Keratinocyte (primary cell): ENCODE measurements at places on chromosomes 1 and 21.
A peak's percentile ranks its signal among the peaks of the same experiment; 100 is the strongest.

DNA sequence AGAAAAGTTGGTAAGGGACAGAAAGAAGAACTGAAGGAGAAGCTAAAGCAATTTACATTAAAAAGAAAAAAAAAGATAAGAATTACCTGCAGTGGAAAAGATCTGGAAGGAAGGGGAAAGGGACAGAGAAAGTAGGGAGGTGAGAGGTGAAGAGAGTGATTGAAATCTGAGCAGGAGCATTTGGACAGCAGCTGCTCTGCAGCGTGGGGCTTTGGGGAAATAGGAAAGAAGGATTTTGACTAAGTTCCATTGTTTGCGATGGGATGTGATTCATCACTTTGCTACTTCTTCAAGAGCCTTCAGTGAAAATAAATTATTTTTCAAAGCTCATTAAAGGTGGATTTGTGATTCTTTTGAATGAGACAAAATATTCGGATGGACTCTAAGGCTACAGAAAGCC is 26.1 kb upstream of the NMNAT2 start:
- DNase-seq = no peak

- no peak for DNase-seq
Observed at GRCh38 chr1:45608175-45609156, 15.4 kb downstream of the CCDC17 start.

- DNase-seq = no peak
Observed at GRCh38 chr1:93798291-93798690, 80.7 kb downstream of the DNTTIP2 start.

- DNase-seq = no peak
Observed at GRCh38 chr1:88208389-88208788, 475.7 kb upstream of the PKN2 start.

DNA sequence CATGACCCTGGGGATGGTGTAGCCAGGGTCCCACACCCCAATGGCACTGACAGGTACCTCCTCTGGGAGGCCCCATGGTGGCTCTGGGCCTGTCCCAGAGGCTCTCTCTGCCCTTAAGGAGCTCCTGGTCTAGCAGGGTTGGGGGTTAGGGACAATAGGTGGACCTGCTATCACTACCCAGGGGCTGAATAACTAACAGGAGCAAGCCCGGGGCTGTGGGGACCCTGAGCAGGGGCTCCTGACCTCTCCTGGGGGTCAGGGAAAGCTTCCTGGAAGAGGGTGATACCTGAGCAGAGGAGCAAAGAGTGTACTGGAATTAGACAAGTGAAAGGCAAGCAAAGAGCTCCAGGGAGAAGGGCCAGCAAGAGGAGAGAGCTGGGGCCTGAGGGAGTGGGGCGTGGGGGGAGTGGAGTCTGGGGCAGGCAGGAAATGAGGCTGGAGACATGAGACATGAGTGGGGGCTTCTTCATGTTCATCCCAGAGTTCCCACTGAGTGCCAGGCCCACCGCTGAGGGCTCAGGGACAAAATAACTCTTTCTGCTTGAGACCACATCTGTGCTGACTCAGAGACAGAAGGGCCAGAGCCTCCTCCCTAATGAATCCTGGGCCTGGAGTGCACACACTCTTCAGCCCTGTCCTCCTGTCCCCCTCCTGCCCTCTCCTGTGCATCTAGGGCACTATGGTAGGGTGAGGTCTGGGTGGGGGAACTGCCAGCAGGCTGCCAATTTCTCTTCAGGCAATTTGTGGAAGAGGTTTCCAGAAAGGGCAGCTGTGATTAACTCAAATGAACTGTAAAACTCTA is 517.6 kb downstream of the PTPRU start:
- no peak for DNase-seq

GRCh38 chr1:215219372-215219771 is 136.8 kb downstream of the KCNK2 start:
- no peak for DNase-seq

GRCh38 chr1:152367436-152367835 is 7.6 kb upstream of the FLG2 start:
- DNase-seq = peak; percentile 70

GRCh38 chr21:45347712-45348499 is 57.1 kb upstream of the COL18A1 start:
- DNase-seq = no peak

GRCh38 chr1:3042481-3042880 is 21.2 kb downstream of the ACTRT2 start:
- no peak for DNase-seq

DNA sequence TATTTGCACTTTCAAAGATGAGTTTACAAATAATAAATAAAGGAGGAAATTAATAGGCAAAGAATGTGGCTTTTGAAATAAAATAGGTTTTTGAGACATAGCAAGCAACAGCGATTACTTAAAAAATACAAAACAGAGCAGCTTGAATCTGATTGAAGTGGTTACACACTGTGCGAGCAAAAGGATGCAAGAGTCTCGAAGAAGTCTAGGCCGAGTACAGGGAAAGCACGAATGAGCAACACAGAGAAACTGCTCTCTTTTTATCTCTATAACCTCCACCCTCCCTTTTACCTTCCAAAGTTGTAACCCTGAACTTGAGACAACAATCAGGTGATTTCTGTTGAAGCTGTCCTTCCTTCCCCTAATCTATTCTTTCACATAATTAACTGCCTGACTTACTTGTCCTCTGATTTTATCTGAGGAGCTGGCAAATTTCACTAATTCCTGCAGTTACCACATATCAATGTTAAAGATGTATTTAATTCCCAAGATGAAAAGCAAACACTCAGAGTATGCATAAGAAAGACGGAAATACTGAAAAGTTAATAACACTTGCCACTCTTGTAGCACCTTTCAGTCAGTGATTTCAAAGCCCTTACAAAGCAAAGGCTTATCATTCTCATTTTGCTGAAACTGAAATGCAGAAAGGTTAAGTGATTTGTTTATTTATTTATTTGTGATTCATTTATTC is 1030.1 kb downstream of the ADGRL2 start:
- DNase-seq = no peak

- DNase-seq = no peak
Observed at GRCh38 chr1:68375919-68376318, 73.8 kb downstream of the RPE65 start.

GRCh38 chr1:17904290-17904689 is 149.2 kb downstream of the ACTL8 start:
- DNase-seq = no peak

DNA sequence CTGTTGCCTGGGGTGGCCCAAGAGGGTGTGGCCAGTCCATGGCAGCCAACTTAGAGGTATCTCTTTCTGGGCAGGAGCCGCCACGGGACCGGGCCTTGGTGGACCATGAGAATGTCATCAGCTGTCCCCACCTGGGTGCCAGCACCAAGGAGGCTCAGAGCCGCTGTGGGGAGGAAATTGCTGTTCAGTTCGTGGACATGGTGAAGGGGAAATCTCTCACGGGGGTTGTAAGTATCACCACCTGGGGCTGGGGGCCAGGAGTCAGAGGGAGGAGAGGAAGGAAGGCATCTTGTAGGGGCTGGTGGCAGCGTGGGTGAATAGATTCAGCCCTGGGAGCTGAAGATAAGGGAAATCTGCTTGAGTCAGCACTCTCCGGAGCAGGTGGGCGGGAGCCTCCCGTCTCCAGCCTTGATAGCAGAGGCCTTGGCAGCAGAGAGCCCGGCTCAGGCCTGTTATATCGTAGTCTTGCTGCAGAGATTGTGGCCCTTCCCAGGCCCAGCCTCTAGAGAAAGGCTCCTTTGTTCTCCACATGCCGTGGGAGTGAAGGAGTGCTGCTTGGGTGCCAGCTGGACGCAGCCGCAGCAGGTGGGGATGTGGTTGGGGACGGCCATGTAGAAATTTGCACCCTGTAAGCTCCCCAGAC is 25.4 kb downstream of the PHGDH start:
- DNase-seq = no peak

DNA sequence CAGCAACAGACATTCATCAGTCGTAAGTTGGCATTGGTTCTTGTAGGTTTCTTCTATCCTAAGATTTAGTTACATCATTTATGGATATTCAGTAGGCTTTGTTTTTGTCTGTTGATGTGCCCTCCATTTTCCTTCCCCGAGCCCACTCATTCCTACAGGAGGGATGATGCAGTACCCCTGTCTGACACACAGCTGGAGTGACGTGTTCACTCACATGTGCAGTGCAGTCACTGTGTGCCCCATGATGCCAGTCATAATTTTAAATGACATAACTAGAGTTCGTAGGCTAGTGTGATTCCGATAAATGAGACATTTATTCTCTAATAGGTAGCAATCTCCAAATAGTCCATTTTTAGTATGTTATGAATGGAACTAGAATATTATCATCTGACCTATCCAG is 438.4 kb downstream of the DSCAM start:
- no peak for DNase-seq

DNA sequence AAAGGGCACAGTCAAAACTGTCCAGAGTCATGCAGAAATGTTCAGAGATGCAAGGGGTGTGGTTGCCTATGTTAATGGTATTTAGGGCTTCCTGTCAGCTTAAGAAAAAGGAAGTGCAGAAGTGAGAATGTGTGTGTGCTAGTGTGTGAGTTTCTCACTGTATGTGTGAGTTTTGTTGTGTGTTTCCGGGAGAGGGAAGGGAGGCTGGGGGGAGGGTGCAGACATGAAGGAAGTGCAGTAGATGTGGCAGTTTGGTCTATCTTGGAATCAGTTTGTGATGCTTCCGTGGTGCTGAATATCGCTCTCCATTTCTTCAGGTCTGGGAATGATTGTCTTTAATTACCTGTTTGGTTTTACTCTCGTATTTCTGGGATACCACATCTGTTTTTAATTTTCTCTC is 16.5 kb upstream of the ATP6V1G3 start:
- no peak for DNase-seq

DNA sequence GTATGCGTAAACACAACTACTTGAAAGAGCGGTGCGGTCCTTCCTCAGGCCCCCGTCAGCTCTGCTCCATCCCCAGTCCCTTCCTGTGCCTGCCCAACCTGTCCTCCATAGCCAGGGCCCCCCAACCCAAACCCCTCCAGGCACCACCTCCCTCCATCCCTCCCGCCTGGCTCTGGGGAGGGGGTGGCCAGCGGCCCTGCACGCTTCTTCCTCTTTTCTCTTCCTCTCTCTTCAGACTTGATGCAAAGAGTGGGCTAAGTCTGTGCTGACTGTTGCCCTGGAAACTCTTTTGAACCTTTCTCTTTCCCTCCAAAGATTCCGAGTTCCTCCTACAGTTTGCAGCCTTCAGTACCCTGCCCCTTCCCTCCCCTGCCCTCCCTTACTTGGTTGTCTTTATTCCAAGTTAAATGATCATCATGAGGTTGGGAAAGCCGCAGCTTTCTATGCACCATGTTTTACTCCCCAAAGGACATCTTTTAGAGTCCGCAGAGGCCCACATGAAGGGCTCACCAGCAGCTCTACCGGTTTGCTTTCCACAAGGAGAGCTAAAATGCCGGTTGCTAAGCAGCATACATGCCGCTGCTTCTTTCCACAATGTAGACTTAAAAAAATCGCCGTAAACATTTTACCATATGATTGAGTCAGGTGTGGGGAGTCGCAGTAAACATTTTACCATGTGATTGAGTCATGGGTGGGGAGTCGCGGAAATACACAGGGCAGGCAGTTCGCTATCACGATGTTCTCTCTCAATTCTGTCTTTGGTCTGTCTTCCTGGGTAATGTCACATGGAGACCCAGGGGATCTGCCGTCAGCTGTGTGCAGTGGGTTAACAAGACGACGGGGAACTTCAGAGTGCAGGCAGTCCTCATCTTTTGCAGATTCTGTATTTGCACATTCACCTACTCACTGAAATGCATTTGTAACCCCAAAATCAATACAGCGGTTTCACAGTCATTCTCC is 525.3 kb downstream of the KIF26B start:
- DNase-seq = no peak

DNA sequence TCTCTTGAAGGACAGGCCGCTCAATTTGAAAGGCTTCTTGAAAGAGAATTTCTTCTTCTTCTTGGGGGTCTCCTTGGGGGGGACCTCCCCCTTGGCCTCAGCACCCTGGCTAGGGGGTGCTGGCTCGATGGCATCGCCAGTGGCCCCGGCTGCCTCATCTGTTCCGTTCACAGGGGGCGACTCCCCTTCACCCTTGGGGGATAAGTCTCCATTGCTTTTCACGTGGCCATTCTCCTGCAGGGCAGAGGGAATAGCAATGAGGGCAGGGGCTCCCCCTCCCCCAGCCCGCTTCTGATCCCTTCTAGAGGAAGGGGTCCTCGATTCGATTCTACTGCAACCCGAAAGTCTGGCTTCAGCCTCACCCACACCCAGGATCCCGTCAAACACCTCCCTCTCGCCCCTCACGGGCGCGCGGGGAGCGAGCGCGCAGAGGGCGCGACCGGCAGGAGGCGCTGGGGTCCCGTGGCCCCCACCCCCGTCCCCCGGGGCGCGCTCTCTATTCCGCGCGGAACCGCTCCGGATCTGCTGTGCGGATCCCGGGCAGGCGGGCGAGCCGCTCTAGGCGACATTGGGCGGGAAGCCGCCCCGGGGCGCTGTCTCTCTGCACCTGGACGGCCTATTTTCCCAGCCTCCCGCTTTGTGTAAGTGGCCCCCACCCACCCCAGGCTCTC is 1.0 kb downstream of the MARCKSL1 start:
- no peak for DNase-seq

DNA sequence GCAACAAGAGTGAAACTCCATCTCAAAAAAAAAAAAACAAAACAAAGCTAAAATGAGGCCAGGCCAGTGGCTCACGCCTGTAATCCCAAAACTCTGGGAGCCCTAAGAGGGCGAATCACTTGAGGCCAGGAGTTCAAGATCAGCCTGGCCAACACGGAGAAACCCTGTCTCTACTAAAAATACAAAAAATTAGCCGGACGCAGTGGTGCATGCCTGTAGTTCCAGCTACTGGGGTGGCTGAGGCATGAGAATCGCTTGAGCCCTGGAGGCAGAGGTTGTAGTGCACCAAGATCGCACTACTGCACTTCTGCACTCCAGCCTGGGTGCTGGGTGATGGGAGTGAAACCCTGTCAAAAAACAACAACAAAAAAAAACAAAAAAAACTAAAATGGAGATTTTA is 191.2 kb upstream of the SGIP1 start:
- DNase-seq = no peak

DNA sequence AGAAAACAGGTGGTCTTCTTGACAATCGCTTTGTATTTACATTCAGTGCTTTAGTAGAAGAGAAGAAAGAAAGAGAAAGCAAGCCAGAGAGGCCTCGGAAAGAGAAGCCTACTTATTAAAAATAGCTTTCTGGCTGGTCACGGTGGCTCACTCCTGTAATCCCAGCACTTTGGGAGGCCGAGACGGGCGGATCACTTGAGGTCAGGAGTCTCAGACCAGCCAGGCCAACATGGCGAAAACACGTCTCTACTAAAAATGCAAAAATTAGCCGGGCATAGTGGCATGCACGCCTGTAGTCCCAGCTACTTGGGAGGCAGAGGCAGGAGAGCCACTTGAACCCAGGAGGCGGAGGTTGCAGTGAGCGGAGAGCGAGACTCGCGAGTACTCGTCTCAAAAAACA is 1.8 kb upstream of the SLC19A2 start:
- DNase-seq = no peak

- DNase-seq = no peak
Observed at GRCh38 chr1:2979191-2980072, 41.8 kb upstream of the ACTRT2 start.

GRCh38 chr1:118963456-118964430 is 24.4 kb downstream of the TBX15 start:
- no peak for DNase-seq

GRCh38 chr1:152182944-152183361 is 23.9 kb upstream of the RPTN start:
- DNase-seq = no peak

- no peak for DNase-seq
Observed at GRCh38 chr1:47568763-47569162, 130.9 kb downstream of the FOXD2 start.
